ENCODE measurements at places on chromosomes 6 and 20. TPM values are rescaled to one million over a fixed set of nuclear protein-coding genes. Genes with fewer than 3 reads are reported as not detected.

SPINT4 gene
- total RNA-seq, result not detected

DAAM2 gene
- 0.07 TPM for total RNA-seq

ID4 gene
- total RNA-seq, result 13.3 TPM

FAM184A gene
- 0.07 TPM for total RNA-seq

B3GAT2 gene
- total RNA-seq, result under 0.01 TPM

HRH3 gene
- total RNA-seq, result not detected

ANKRD6 gene
- total RNA-seq, result 6.5 TPM

NHSL1 gene
- 34.8 TPM for total RNA-seq

PAX1 gene
- not detected for total RNA-seq

MTG2 gene
- total RNA-seq, result 21.2 TPM

POLR1C gene
- total RNA-seq, result 42.4 TPM

DDX43 gene
- 1.00 TPM for total RNA-seq

FABP7 gene
- total RNA-seq, result not detected

ZSCAN31 gene
- total RNA-seq, result 64.0 TPM

ATXN1 gene
- 34.8 TPM for total RNA-seq

THEMIS gene
- not detected for total RNA-seq

SLC35A1 gene
- 14.0 TPM for total RNA-seq

TAGAP gene
- 0.34 TPM for total RNA-seq

LGSN gene
- total RNA-seq, result not detected

OPRL1 gene
- total RNA-seq, result 0.34 TPM

GLP1R gene
- not detected for total RNA-seq

GSTA1 gene
- total RNA-seq, result not detected

GPX5 gene
- not detected for total RNA-seq

TSPO2 gene
- not detected for total RNA-seq

RIN2 gene
- total RNA-seq, result 27.7 TPM

SLC35D3 gene
- total RNA-seq, result not detected

SRPK1 gene
- 108 TPM for total RNA-seq

IRF4 gene
- under 0.01 TPM for total RNA-seq

KHDC1L gene
- total RNA-seq, result not detected

C20orf144 gene
- under 0.01 TPM for total RNA-seq
